HCT116 (cell line): ENCODE measurements at places on chromosomes 5 and 9.

DNA sequence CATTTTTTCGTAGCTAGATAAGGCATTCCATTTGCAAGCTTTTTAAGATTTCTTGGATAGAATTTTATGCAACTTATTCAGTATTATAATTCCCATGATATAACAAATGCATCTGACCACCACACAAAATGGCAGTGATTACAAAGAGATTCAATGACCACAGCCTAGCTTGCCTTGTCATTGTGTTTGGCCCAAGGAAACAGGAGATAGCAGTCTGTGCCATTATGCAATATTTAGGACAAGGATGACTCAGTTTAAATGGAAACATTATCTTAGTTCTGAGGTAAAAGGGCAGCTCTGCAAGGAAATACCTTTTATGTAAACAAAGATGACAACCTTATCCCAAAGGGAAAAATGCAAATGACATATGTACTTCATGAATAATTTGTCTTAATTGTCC is 89.8 kb downstream of the NUDT12 start:
- no peak for DNase-seq

DNA sequence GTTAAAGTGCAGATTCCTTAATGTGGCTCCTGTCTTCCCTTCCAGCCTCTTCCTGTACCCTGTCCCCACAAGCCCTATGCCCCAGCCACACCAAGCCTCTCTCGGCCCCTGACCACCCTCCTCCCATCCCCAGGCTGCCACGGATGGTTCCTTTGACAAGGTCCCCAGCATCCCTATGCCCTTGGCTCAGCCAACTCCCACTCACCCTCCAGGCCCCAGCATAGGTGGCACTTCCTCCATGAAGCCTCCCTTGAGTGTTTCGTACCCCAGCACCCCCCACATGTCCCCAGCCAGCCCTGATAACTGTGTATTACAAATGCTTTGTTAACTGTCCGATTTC is 115.5 kb upstream of the TBC1D2 start:
- DNase-seq, result no peak

DNA sequence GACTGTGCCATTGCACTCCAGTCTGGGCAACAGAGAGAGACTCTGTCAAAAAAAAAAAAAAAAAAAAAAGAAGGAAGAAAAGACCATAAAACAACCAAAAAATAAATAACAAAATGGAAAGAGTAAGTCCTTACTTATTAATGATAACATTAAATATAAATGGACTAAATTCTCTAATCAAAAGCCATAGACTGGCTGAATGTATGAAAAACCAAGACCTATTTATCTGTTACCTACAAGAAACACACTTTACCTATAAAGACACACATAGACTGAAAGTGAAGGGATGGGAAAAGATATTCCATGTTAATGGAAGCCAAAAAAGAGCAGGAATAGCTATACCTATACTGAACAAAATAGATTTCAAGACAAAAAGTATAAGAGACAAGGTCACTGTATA is 16.6 kb downstream of the TMEM267 start:
- no peak for DNase-seq

- no peak for DNase-seq
These were observed 76.7 kb upstream of the CHD1 start for GRCh38 chr5:99005506-99005905.

DNA sequence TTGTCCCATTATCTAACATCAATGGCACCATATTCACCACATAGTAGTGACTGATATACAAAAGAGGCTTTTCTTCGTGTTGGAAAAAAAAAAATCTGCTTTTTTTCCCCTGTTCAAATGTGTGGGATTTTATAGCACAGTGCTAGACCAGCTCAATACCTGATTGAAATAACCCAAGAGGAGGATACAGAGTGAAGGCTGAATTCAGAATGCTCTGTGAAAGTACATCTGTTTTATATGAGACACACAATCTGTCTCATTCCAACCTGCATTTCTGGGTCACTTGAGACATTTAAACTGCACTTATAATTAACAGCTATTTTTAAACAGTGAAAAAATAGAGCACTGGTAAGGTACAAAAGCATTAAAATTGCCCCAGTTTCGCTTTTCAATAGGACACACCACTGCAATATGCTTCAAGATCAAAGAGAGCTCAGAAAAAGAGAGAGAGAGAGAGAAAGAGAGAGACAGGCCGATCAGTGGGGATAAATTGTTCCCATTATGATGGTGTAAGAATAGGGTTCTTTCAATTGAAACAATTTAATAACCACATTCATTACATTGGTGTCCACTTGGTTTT is 179.3 kb downstream of the NR2F1-AS1 start:
- DNase-seq, result no peak

GRCh38 chr5:9020996-9021395 is 524.9 kb downstream of the SEMA5A start:
- no peak for DNase-seq
